LNCaP clone FGC (cell line): ENCODE measurements at places on chromosomes 7 and 10.
A peak's percentile ranks its signal among the peaks of the same experiment; 100 is the strongest.

- no peak for DNase-seq
Measured at GRCh38 chr7:4726566-4726965, 44.5 kb downstream of the FOXK1 start.

DNA sequence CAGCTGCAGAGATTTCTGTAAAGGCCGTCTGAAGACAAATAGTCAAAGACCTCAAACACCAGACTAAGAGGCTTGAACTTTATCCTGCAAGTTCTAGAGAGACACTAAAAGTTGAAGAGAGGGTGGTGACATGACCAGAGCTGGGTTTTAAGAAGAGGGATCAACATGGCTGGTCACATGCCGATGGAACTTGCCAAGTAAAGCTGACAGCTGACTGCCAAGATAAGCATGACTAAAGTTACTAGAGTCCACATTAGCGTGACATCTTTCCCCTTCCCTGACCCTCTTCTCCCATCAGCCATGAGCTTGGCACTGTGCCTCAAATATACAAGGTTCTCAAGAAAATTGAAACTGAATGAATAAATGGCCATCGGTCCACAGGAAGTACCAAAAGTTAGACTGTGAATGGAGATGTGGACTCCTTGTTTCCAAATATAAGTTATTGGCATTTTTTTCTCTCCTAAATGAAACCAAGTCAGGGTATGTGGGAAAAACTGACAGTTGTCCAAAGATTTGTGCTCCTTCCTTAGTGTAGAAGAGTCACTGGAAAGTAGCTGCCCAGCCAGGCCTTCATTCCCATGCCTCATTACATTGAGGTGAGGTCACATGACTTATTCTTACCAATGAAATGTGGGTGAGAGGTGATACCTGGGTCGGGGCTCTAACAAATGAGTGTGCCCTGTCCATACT, 24.5 kb downstream of the XPNPEP1 start:
- no peak for DNase-seq

- no peak for DNase-seq
Measured at GRCh38 chr10:52741851-52742250, 30.7 kb downstream of the MBL2 start.

DNA sequence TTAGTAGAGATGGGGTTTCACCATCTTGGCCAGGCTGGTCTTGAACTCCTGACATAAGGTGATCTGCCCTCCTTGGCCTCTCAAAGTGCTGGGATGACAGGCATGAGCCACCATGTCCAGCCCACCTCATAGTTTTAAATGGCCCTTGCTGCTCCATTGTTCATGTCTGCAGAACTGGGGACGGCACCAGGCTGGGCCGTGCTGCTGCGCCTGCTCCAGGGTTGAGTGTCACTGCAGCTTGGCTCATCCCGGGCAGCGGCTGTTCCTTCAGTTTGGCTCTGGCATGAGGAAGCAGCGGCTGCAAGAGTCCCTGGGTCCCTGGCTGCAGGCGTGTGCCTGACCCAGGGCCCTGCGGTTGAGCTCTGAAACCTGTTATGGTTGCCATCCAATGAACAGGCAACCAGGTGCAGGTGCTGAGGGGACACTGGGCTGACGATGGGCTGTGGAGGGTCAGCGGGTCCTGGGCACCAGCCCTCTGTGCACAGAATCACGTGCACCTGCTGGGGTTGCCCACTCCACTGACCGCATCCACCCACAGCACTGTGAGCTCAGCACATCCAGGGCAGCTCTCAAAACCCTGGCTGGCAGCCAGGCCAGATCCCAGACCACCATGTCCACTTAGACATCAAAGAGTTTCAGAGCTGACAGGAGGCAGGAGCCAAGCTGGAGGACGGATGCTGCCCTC, 70.2 kb upstream of the PPP2R2D start:
- no peak for DNase-seq

DNA sequence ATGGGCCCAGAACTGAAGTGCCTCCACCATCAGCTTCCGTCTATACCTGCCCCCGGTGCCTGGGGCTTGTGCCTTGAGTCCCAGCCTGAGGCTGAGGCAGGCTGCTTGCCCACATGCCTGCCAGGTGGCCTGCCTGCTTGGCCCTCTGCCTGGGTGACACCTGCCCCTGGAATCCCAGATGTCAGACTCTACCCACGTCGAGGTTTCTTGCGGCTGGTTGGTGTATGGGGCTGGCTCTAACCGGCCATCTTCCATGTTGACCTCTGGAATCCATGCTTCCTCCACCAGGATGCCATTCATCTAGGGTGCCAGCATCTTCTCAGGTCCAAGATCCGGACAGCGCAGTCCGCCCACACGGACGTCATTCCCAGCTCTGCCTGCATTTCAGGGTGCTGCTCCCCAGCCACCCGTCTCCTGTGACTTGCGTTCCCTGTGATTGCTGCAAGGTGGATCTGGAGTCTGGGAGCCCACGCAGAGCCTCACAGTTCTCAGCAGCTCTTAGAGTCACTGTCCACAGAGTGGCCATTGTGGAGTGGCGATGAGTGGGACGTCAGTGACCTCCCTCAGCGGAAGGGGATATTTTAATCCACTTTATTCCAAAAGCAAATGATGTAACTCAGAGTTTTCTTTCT, 298.1 kb downstream of the TCERG1L start:
- no peak for DNase-seq

GRCh38 chr10:62261666-62262065, 7.0 kb downstream of the RTKN2 start:
- DNase-seq: no peak

DNA sequence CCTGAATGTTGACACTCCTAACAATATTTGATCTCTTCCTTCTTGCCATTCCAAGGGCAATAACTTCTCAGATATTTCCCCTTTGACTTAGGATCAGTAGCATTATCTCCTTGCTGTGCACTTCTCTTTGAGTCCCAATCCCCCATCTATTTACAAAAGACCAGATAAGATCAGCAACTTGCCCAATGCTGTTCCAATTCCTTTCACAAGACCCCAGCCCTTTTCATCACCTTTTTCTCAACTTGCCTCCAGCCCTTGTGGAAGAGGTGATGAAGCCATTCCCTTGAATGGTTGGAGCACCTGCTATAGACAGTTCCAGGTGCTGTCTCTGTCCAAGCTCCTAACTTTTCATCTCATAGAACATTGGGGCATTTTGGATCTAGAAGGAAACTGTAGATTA, 51.1 kb upstream of the ARID5B start:
- DNase-seq: no peak

DNA sequence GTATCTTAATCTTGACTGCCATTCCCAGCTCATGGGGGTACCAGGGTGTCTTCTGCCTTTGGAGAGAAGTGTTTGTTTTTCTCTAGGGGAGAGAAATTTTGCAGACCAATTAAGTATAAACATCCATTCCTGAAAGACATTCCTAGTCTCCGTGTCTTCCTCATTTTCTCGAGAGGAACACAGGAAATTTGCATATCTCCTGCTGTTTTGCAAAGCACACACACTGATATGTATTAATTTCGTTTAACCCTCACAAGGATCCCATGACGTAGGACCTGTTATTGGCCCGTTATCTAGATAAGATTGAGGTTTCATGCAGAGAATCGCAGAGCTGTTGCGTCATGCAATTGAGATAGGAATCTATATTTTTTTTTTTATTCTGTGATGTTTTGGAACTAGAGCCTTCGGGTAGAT, 944 bp downstream of the RHBDD2 start:
- peak; percentile 61 for DNase-seq

DNA sequence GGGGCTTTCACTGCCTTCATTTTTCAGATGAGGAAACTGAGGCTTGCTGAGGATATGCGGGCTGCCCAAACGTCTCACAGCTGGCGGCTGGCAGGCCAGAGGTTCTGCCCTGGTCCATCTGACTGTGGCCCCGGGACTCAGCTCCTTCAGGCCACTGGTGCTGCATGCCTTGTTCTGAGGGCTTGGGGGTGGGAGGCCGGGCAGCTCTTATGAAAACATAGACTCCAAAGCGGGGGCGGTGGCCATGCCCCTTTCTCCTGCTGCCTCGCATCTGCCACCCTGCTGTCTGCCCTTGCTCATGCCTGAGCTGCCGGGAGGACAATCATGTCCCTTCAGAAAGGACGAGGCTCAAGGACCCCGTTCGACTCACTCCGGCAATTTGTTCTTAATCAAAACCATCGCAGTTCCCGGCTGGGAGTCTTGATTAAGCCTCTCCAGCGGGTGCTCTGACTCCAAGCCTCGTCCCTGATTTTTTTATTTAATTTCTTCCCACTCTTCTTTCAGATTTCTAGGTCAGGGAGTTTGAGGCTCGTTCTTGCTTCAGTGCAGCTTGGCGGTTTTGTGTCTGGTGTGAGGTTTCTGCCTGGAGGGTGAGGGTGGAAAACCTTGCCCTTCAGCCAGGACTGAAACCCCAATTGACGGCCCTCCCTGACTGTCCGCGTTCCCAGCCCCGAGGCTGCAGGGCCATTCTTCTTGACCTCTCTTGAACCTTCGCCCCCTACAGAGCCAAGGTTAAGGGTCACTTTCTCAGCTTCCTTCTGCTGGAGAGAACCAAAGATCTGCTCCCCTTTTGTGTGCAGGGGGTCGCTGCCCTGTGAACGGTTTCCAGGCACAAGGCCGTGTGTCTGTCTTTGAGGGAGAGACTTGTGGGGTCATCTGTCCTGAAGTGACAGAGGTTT, 120.8 kb downstream of the DNAJB6 start:
- DNase-seq: no peak

DNA sequence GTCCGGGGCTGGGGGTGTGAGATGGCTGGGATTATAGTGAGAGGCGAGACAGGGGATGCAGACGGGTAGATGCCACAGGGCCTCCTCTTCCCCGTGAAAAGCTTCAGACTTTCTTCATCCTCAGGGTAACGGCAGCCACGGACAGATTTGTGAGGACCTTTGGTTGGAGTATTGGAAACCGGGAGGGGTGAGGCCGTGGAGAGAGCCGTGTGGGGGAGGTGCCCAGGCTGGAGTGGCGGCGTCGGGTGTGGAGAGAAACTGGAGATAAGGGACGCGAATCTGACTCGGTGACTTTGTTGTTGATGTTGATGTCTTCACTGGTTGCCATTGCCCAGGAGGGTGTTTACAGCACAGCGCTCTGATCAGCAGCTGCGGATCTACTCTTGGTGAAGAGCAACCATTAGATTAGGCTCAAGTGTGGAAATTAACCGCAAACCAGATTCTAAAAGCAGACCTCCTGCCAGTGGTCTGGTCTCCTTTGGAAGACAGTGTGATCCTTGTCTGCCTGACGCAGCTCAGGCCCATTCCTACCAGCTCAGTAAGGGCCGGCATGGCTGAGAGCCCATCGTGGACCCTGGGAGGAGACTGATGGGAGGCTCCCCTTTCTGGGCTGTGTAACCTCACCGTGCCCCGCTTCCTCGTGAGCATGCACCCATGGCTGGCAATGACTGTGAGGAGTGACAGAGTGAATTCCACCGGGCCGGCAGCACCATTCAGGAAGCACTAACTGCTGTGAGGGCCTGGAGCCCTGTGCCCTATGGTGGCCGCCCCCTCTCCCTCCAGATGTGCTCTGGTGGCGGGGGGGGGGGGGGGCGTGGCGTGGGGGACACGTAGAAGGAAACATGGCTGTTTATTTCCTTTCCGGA, 90.3 kb downstream of the INPP5A start:
- no peak for DNase-seq

GRCh38 chr10:118161461-118162246, 114.9 kb upstream of the RAB11FIP2 start:
- no peak for DNase-seq

GRCh38 chr10:114404171-114405010, at the start of gene AFAP1L2:
Gene AFAP1L2, minus strand, starts transcription at chr10:114404502. Its CDS starts 47 bp downstream, at chr10:114404455.
- DNase-seq: no peak

GRCh38 chr7:117946151-117946633, 73.0 kb upstream of the CTTNBP2 start:
- no peak for DNase-seq

DNA sequence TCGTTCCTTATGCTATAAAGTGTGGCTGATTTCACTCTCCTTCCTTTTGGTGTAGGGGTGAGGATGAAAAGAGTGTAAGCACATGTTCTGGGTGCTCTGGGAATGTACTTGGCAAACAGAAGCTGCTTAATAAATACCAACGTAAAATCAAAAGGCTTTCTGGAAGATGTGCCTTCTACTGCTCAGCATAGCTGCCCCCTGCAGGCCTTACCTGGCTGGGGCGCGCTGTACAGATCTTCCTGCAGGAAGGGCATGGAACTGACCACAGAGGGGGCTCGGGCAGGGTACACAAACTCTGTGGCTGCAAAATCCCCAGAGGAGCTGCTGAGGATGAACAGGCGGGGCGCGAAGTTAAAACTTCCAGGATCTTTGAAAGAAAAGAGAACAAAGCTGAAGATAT, 169.4 kb downstream of the SVIL start:
- DNase-seq: no peak

- no peak for DNase-seq
Measured at GRCh38 chr10:72692744-72692993, 726 bp downstream of the MCU start.

- no peak for DNase-seq
Measured at GRCh38 chr10:26755443-26755903, 58.0 kb downstream of the PDSS1 start.

GRCh38 chr7:80918909-80919721, at the start of gene SEMA3C:
Gene SEMA3C, minus strand, starts transcription at chr7:80919051. Its CDS starts 2,270 bp downstream, at chr7:80916781.
- peak; percentile 75 for DNase-seq
